ENCODE measurements at places on chromosomes 16 and 17. TPM values are rescaled to one million over a fixed set of nuclear protein-coding genes. Genes with fewer than 3 reads are reported as not detected.

GRCh38 chr17:4945176-4945943 is 3.0 kb downstream of the PFN1 start:
- no peak for DNase-seq

DNA sequence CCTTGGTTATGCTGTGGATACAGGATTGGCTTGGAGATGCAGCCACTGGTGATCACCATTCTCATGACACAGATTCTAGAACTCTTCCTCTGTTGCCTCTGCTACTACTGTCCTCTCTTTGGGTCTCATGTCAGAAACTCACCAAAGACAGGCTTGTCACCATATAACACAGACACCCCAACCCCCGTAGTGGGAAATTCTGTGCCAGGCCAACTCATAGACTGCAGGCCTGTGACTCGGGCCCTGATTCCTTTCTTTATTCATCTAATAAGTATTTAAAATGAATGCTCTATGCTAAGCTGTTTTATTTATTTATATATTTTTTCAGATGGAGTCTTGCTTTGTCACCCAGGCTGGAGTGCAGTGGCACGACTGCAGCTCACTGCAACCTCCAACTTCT is 9.5 kb downstream of the CYB5D2 start:
- no peak for DNase-seq

The ITGAX gene
- 0.06 TPM for polyA plus RNA-seq

The NKD1 gene
- polyA plus RNA-seq, result 1.4 TPM

- DNase-seq, result no peak
These were observed 9.1 kb upstream of the CEP295NL start for GRCh38 chr17:78912082-78912481.

DNA sequence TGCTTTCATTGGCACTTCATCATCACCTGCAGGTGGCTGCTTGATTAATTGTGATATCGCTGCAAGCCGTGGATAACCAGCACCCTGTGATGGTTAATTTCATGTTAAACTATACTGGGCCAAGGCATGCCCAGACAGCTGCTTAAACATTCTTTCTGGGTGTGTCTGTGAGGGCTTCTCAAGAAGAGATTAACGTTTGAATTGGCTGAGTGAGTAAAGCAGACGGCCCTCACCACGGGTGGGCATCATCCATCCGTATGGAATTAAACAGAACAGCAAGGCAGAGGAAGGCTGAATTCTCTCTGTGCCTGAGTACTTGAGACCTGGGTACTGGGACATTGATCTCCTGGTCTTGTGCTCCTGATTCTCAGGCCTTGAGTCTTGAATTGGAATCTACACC is 7.1 kb upstream of the ZNF213 start:
- DNase-seq, result no peak

- DNase-seq, result no peak
These were observed 96.8 kb upstream of the WSCD1 start for GRCh38 chr17:5973410-5973809.

DNA sequence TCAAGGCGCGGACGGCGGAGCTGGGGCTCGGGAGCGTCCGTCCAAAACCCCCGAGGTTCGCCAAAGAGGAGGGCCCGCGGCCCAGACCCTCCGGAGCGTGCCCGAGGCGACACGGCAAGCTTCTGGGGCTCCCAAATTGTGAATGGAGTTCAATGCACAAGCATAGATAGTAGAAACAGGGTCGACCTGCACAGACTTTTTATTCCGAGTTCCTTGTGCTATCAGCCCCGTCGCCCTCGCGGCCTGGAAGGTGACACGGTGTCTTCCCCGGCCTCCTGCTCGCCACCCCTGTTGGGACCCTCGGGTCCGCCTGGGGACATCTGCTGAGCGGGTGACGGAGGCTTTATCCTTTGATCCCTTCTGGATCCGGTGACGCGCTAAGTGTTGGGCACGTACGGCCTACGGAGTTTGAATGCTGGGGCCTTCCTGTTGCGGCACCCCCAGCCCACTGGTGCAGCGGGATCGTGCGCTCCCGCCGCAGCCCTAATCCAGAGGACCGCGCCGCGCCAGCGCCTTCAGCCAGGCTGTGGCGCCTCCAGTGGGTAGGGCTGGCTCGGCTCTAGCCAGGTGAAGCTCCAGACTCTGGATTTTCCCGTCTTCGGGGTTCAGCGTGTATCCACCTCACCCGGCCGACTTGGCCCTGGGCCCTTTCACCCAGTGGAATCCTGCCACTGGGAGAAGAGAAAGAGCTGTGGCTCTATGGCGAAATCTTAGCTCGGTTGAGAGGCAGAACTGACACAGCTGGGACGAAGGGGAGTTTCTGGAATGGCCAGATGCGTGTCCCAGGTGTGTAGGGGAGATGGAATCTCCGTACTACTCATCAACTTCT is 17.0 kb upstream of the NTN1 start:
- no peak for DNase-seq

GRCh38 chr16:70747703-70748631 is 53.0 kb downstream of the VAC14 start:
- DNase-seq, result no peak

The GOSR2 gene
- polyA plus RNA-seq, result 36.4 TPM

DNA sequence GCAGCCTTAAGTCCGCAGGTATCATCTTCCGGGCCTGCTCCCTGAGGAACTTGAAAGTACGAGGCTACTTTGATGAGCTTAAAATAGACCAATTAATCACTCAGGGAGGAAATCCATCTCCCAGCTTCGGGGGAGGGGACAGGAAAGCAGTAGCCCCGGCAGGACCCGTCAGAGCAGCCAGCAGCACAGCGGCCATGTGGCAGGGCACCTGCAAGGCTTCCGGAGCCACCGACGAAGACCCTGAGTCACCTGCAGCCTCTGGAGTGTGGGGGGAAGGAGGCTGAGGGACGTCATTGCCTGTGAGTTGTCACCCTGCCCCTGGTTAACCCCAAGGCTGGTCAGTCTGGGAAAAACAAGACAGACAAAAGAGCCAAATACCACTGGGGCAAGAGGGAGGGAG is 4.4 kb upstream of the CYB561 start:
- DNase-seq, result no peak

DNA sequence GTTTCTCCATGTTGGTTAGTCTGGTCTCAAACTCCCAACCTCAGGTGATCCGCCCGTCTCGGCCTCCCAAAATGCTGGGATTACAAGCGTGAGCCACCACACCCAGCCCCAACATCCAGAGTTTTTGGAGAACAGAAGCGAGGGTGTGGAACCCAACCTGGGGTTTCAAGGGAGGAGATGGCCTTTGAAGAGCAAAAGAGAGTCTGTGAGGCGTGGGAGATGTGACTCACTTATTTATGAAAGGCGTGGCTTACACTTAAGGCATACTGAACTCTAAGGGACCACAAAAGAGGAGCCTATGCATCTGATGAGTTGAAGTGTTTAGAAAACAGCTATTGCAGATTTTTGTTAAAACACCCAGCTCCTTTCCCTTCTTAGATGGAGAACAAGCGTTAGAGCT is 18.9 kb downstream of the ARSG start:
- DNase-seq, result no peak

The CPNE7 gene
- not detected for polyA plus RNA-seq

DNA sequence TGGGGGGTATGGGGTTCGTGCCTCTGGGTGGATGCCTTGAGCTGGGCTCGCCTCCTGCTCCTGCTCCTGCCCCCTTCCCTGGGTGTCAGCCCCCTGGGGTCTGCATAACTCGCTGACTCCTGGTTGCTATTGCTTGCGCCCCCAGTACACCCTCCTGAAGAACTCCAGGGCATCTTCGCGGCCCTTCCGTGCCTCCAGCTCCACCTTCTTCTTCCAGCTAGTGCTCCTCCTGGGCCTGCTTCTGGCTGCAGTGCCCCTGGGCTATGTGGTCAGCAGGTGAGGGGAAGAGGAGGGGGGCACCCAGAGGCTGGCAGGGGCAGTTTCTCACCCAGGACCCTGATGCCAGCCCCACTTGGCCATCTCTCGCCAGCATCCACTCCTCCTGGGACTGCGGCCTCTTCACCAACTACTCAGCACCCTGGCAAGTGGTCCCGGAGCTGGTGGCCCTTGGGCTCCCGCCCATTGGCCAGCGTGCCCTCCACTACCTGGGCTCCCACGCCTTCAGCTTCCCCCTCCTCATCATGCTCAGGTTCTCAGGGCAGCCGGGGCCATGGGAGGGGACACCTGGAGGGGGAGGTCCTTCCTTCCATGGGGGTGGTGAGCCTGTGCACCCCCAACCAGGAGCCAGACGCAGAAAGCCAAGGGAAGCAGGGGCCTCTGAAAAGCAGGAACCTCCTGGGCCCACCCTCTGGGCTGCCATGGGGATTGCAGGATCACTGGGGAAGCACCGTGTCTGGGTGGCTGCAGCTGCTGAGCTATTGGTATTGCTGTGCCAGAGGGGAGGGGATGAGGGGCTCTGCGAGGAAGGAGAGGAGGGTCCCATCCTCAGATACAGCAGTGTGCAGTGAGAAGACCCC is 7.8 kb upstream of the C17orf99 start:
- no peak for DNase-seq

DNA sequence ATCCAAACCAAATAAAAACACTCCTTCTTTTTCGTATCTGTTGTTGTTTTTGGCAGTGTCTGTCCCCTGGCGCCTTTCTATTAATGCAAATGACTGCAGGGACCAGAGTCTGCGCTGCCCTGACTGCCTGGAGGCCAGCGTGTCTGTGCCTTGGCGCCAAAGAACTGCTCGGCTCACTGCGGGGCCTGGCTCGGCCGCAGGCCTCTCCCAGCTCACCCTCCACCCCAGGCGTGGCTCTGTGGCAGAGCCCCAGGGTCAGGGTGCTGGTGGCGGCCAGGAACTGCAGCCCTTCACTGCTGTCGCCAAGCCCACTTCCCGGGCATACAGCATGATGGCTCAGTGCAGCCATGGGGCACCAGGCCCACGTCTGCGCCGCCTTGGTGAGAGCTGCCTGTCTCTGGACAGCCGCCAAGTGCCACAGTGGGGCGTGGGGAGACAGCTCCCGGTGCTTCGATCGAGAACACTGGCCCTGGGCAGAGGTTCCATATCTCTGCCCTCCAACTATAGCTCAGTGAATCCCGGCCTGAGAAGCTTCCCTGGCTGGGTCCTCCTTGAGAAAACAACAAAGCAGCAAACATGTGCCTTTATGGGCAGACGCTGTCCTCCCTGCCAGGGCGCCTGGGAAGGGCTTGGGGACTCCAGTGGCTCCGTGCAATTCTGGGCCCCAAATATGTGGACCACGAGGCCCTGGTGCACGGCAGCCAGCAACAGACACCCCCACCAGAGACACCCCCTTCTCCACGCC is 11.1 kb downstream of the CANT1 start:
- DNase-seq, result no peak
